ENCODE measurements at places on chromosomes 16 and 17.

DNA sequence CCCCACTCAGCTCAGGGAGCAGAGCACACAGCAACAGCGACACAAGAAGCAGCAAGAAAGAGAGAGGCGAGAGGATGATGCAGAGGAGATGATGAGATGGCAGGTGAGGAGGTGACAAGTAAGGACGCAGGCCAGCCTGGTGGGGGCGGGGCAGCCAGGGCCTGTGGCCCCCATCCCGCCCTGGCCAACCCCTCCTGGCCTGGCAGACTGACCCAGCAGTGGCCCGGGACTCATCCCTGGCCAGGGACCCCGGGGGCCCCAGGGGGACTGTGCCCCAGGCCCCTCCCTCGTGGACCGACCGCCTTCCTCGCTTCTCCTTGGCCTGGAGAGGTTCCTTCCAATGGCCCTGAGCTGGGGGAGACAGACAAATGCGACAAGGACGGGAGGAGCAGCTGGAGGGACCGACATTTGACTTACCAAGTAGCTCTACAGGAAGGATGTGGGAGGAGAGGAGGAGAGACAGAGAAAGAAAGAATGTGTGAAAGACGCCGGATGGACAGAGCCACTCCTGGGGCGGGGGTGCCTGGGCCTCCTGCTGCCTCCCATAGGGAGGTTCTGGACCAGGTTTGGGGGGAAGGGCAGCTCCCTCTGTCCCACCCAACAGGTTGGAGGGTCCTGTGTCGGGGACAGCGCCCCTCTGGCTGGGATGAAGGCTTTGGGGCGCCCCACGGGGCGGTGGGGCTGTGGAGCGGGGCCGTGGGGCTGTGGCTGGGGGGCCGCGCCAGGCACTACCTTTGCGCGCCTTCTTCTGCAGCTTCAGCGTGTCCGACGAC is 6.8 kb downstream of the MTSS2 start:
- DNase-seq: no peak

DNA sequence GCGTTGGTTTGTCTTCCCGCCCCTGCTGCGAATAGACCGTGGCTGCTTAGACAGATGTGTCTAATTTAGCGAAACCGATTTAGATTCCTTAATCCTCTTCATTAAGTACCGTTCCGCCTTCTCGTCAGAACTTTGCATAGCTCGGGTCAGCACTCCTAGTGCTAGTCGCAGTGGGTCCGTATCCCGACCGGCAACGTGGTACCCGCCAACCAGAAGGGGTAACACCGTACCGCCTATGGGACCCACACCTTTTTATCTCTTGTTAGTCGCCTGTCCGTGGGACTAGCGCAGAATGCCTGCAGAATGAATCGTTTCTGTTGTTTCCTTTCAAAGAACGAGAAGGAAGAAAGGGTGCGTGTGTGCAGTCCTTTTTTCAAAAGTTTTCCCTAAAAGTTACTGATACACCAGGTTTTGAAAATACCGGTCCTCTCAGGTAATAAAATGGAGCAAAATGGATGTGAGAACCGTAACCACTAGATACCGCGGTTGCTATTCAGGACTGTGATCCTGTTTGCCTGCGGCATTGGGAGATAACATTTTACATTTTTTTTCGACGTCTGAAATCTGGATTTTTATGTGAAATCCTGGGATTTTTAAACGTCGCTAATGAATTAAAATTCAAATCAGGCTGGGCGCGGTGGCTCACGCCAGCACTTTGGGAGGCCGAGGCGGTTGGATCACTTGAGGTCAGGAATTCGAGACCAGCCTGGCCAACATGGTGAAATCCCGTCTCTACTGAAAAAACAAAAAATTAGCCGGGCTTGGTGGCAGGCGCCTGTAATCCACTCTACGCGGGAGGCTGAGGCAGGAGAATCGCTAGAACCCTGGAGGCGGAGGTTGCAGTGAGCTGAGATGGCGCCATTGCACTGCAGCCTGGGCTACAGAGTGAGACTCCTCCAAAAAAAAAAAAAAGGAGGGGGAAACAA is 998 bp upstream of the SRSF1 start:
- peak; percentile 3 for DNase-seq

- DNase-seq: no peak
Measured at GRCh38 chr16:53680756-53681155, 22.9 kb downstream of the RPGRIP1L start.

DNA sequence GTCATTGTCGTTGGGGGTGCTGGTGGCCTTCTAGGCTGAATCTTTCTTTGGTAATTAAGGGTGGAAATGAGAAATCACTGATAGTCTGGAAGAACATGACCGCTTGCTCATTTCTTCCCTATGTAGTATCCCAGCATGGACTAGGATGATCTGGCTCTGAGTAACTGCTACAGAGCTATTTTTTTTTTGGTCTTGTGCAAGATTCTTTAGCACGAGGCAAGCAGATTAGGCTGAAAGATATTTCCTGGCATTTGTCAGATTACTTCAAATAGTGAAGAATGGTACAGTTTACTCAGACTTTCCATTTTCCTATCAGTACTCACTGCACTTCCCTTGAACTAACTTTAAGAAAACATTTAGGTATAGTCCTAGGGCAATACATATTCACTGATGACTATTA is 89.0 kb downstream of the SYCE1L start:
- DNase-seq: no peak

DNA sequence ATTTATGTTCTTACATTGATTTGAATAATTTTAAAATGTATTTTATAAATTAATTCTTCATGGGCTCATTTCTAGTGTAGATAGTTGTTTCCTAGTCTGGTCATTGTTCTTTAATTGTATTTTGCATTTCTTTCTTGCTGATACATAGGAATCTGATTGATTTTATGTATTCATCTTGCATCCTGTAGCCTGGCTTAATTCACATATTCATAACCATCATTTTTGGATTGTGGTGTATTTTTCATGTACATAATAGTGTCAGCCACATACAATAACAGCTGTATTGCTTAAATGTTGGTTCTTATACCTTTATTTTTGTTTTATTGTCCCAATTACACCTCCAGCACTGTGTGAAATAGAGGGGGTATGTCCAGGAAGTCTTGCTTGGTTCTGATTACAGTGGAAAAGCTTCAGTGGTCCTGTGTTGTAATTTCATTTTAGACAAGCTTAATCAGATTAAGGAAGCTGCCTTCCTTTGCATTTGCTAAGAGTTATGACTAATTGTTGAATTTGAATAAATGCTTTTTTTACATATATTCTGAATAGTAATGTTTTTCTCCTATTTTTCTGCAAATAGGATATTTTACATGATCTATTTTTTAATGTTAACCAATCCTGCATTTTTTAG is 103.7 kb downstream of the USP22 start:
- no peak for DNase-seq

GRCh38 chr17:80959330-80960036 is 32.2 kb upstream of the CHMP6 start:
- DNase-seq: no peak

- no peak for DNase-seq
Measured at GRCh38 chr16:66287926-66288325, 78.6 kb upstream of the CDH5 start.
